ENCODE measurements at places on chromosomes 3 and 15. TPM values are rescaled to one million over a fixed set of nuclear protein-coding genes. Genes with fewer than 3 reads are reported as not detected.

DNA sequence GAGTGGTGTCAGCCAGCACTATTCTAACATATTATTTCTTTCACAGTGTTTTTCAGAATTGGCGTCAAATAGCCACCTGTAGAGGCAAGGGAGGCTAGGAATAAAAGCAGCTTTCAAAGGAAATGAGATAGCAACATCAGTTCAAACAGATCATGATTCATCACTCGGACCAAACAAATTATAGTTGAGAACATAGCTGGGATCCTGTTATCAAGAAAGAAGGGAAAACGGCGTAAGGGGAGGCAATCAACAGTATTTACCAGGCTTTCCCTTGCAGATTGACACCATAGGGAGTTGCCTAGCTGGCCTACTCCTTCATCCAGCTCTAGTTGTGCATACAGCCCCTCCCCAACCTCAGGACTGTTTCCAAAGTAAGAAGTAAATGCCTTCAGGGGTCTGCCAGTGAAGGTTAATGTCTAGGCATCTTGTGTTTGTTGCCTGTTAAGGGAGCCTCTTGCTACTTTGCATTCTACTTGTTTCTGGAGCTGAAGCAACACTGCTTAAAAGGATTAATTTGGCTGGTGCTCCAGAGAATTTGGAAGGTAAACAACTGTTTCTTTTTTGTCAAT is 286.5 kb downstream of the NSUN3 start:
- DNase-seq: no peak

DNA sequence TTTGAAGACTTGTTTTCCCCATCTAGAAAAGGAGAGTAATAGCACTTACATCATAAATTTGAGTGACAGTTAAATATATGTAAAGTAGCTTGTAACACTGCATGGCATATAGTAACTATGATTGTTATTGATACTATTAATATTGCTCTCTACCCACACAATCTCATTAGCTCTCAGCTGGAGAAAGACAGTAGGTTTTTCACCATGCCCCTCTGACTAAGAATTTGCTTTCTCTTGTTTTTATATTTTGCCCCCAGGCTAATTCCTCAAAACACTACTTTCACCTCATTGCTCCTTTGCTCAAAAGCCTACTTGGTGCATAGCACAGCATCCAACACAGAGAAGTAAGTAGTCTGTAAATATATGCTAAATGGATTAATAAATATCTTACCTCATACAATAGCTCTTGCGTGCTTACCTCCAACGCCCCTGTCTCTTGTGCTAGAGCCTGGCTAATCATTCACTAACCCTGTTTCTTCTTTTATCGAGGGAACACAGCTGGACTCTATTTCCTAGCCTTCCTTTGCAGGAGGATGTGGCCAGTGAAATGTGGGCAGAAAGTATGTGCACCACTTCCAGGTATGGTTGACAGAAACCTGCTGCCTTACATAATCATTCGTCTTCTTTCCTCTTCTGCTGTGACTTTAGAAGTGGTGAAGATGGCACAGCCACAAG is 190.0 kb downstream of the PLCH1 start:
- DNase-seq: no peak

GRCh38 chr3:171218069-171218468 is 191.5 kb upstream of the SLC2A2 start:
- no peak for DNase-seq

DNA sequence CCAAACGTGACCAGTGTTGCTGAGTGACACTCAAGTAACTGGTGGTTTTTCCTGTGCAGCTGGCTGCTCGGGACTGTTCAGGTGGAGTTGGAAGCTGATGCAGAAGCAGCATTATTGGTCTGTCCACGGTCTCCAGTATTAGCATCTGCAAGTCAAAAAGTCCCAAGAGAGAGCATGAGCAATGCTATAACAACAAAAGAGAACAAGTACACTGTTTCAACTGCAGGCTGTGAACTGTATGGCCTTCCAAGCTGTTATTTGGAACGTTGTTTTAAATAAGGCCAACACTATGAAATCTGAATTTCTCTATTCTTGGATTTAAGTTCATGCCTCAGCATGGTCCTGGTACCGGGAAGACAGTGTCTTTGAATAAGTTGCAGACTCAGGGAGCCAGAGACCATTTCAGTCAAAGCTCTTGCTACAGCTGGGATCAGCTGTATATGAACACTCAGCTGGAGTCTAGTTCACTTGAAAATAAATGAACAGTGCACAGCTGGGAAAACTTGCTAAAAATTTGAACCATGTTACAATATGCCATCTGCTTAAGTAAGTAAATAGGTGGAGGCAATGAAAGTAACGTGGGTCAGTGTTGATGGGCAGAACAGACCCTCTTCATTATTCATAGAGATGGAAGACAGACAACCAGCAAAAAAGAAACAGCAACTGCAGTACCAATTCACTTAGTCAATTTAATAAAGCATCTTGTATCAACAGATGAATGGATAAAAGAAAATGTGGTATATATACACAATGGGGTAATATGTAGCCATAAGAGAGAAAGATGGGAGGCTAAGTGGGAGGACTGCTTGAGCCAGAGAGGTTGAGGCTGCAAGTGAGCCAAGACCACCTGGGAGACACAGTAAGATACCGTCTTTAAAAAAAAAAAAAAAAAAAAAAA is 45.1 kb downstream of the NR1I2 start:
- DNase-seq: peak; percentile 50

DNA sequence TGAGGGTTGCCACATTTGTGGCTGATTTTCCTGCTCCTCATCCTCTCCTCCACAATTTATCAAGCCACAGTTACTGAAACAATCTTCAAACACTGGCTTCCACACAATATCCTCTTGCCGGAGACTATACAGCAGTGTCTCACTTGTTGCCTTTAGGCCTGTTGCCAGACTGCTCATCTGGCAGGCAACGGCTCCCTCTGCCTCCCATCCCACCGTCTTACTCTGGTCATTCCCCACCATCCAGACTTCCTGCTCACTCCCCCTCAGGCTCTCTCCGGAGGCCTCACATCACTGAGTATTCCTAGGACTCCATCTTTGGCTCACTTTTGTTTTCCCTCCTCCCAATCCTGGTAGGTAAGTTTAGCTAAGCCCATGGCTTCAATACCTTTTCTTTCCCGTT is 301.9 kb downstream of the IL20RB start:
- no peak for DNase-seq

GRCh38 chr3:191085091-191085490 is 114.0 kb upstream of the OSTN start:
- DNase-seq: peak; percentile 77

GRCh38 chr15:99729920-99730319 is 3.3 kb downstream of the LYSMD4 start:
- peak; percentile 48 for DNase-seq

DNA sequence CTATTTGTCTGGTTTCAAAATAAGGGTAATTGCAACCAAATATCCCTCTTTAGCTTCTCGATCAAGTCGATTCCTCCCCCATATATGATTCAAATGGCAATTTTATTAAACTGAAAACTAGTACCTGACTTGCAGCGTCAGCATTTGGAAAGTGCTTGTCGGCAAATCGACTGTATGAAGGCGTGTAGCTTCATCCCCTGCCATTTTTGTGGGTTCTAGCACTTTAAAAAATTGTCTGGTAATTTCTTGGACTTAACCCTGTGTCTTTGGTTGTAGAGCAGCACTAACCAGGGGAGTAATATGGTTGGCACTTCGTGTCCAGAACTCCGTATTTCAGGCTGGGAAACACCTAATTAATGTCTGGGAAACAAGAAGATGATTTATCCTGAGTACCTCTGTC is 573 bp downstream of the MME start:
- no peak for DNase-seq

DNA sequence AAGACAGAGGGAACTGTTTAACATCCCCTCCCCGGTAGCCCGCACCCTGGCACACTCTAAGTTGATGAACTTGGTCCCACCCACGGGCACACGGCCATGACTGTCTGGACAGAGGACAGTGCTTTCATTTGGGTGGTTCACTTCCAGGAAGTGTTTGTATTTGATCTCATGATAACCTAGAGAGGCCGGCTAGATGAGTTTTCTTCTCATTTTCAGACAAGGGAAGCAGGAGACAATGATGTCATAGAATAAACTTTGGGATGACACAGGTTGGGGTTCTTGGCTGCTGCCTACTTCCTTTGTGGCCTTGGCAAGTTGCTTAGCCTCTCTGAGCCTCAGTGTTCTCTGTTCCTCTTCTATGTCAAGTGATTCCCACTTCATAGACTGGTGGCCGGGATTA is 16.1 kb upstream of the LYSMD4 start:
- DNase-seq: no peak

DNA sequence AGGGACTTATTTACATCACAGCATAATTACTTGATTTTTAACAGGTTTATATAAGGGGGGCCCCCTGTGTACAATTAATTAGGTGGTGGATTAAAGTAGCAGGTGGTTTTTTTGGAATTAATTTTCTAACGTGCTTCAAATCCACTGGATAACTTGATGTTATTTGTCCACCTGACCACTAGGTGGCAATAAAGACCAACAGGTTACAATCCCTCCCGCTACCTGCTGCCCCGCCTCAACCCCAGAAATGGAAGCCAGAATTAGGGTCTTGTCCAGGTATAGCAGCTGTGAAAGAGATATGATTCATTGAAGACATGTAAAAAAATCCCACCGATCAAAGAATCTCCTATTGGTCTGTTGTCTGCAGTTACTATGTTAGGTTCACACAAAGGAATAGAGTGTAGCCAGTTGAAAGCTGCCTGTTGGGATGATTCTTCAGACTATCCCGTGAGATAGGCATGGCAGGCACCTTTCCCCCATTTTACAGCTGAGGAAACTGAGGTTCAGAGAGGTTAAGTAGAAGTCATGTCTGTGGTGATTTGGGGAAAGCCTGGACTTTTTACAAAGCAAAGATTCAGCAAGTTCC is 44.0 kb downstream of the MFSD1 start:
- DNase-seq: peak; percentile 30

- DNase-seq: no peak
These were observed 44.5 kb downstream of the ANAPC13 start for GRCh38 chr3:134441321-134441720.

- DNase-seq: peak; percentile 53
These were observed 216.1 kb downstream of the ATP8B4 start for GRCh38 chr15:49902685-49903501.

DNA sequence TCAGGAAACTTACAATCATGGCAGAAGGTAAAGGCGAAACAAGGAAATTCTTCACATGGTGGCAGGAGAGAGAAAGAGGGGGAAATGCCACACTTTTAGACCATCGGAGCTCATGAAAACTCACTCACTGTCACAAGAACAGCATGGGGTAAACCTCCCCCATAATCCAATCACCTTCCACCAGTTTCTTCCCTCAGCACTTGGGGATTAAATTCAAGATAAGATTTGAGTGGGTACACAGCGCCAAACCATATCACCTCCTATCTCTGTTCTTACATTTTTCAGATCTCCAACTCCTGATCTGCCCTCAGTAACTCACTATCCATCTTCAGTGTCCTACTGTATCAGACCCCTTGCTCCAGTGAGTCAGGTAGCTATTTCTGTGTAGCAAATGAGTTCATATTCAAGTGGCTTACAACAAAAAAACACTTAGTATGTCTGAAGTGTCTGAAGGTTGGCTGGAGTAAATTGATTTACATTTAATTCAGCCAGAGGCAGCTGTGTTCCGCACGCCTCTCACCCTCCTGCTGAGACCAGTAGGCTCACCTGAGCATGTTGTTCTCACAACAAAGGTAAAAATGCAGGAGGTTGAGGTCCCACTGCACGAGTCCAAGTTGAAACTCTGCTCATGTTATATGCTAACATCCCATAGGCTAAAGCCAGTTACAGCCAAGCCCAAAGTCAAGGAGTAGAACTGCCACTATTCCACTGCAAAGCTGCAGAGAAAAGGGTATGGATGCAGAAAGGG is 180.7 kb upstream of the LMCD1 start:
- DNase-seq: no peak

GRCh38 chr15:83983634-83984458 is 251.7 kb upstream of the GOLGA6L4 start:
- DNase-seq: no peak

Gene PAQR5
- 13.0 TPM for total RNA-seq

Gene ACAN
- under 0.01 TPM for total RNA-seq

Gene ACTRT3
- 6.5 TPM for total RNA-seq

Gene ZIC4
- total RNA-seq: 3.4 TPM

Gene CTXND1
- total RNA-seq: not detected

Gene SERPINI1
- total RNA-seq: 1.2 TPM

Gene ADAMTS7
- 35.1 TPM for total RNA-seq
